ENCODE measurements at places on chromosomes 1 and 21. TPM values are rescaled to one million over a fixed set of nuclear protein-coding genes. Genes with fewer than 3 reads are reported as not detected.

Gene HENMT1
- total RNA-seq, result 2.1 TPM

Gene TTC24
- not detected for total RNA-seq

Gene LCE2B
- not detected for total RNA-seq

Gene GBP5
- not detected for total RNA-seq

Gene NMNAT2
- total RNA-seq, result 11.3 TPM

Gene OLIG2
- not detected for total RNA-seq

Gene ST6GALNAC3
- 2.5 TPM for total RNA-seq

Gene NGF
- total RNA-seq, result 0.60 TPM

Gene CLCC1
- total RNA-seq, result 73.0 TPM

Gene MYOM3
- 0.18 TPM for total RNA-seq

Gene KRTAP7-1
- not detected for total RNA-seq

Gene RGS8
- total RNA-seq, result not detected

Gene EXO1
- total RNA-seq, result 7.9 TPM

Gene C1orf185
- not detected for total RNA-seq

Gene CELA3B
- total RNA-seq, result not detected

Gene CLCA4
- not detected for total RNA-seq

Gene RUNX1
- total RNA-seq, result 49.0 TPM

Gene BLACAT1
- total RNA-seq, result not detected

Gene SLC66A1
- 13.4 TPM for total RNA-seq

Gene TRAF3IP3
- total RNA-seq, result not detected

Gene DDI2
- 20.3 TPM for total RNA-seq

Gene NBPF1
- total RNA-seq, result 107 TPM

Gene CFAP410
- 6.9 TPM for total RNA-seq

Gene KDM1A
- total RNA-seq, result 121 TPM

Gene LIPI
- total RNA-seq, result not detected

Gene OR2M3
- total RNA-seq, result not detected

Gene CDC42BPA
- total RNA-seq, result 76.4 TPM

Gene OR4F29
- not detected for total RNA-seq

Measured in smooth muscle cell of the umbilical artery (primary cell).